Activated CD8-positive, alpha-beta memory T cell treated with anti-CD3 and anti-CD28 coated beads, Interleukin-2, amount 10 ng/mL, durations not matched to agents 7 days and 5 days (primary cell): ENCODE measurements at places on chromosomes 6 and 20.

- no peak for DNase-seq
Observed at GRCh38 chr6:109186012-109186411, 90.7 kb downstream of the CEP57L1 start.

- DNase-seq, result no peak
Observed at GRCh38 chr6:3750317-3751076, 1.0 kb downstream of the PXDC1 start.

GRCh38 chr6:66897576-66897975, 1190.5 kb upstream of the EYS start:
- no peak for DNase-seq

- DNase-seq, result no peak
Observed at GRCh38 chr6:124999105-124999764, 37.0 kb downstream of the RNF217 start.

DNA sequence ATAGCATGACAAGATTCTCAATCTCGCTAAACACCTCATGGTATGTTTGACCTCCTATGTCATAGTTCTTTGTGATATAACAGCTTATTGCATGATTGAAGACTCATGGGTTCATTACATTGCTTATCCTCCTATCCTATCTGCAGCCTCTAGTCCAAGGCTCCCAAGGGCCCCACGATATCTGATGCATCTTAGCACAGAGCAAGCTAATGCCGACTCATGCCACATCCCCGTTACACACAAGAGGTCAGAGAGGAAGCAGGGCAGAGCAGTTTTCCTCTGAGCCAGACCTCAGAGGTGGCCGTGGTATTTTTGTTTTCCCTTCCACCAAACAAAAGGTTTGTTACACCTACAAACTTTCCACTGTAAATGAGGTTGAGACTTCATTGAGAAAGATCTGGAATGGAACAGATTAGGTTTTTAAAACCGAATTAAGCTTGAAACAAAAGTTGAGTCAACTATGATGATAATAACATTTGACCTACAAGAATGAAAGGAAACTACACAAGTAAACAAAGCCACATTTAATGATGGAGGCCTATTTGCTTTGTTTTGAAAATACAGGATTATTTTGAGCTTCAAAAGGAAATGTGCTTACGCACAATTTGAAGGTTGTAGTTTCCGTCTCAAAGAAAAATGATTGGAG, 133.9 kb upstream of the MYLIP start:
- DNase-seq, result no peak

DNA sequence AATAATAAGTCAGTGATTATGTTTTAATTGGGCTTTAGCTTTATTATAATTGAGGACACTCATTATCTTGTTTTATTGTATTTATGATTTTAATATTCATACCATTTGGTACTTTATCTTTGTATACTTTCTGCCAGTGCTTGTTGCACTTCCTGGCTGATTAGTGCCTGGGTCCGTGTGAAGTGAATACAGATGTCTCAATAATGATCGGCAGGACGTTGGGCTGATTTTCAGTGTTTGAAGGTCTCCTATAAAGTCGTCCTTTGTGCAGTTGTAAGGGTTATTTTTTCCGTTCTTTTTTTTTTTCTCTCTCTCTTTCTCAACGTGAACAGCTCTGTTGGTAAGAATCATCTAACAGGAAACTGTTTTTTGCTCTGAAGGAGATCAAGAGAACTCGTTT, 450.0 kb upstream of the POU3F2 start:
- DNase-seq, result no peak

DNA sequence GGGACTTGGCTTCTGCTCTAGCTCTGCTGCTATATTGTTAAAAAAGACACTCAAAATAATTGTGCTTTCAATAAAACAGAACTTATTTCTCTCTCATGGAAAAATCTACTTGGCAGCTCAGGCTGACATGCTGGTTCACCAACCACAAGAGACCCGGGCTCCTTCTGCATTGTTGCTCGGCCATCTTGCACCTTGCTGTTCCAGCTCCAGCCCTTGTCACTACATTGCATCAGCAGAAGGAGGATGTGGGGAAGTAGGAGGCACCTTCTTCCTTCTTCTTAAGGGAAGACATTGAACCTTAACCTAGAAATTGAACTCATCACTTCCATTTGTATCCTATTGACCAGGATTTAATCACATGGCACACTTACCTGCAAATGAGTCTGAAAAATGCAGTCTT, 6.6 kb upstream of the C20orf202 start:
- DNase-seq, result no peak

DNA sequence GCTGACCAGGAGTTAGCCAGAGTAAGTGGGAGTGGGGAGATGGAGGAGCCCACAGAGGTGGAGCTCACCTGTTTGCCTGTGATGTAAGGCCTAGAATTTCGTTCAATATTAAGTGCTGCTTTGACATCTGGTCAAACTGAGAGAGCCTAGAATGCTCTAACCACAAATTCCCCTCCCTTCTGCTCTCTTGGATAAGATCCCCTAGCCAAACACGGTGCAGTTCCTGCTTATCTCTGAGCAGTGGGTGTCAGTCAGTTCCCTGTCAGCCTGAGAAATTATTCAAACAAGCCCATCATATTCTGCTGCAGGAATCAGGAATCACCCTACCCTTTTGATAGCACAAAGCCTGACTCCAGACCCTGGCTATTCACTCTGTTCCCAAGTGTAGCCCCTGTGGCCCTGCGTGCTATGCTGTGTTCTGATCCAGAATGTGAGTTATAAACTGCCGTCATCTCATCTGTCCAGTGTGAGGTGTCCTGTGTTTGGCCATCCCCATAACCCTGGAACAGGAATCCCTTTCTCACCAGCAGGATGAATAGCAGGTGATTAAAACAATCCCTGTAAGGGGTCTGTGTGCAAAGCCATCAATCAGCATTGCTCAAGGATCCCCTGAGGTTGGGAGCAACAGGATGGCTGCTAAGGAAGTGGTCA, 31.8 kb upstream of the ZNF133 start:
- no peak for DNase-seq

DNA sequence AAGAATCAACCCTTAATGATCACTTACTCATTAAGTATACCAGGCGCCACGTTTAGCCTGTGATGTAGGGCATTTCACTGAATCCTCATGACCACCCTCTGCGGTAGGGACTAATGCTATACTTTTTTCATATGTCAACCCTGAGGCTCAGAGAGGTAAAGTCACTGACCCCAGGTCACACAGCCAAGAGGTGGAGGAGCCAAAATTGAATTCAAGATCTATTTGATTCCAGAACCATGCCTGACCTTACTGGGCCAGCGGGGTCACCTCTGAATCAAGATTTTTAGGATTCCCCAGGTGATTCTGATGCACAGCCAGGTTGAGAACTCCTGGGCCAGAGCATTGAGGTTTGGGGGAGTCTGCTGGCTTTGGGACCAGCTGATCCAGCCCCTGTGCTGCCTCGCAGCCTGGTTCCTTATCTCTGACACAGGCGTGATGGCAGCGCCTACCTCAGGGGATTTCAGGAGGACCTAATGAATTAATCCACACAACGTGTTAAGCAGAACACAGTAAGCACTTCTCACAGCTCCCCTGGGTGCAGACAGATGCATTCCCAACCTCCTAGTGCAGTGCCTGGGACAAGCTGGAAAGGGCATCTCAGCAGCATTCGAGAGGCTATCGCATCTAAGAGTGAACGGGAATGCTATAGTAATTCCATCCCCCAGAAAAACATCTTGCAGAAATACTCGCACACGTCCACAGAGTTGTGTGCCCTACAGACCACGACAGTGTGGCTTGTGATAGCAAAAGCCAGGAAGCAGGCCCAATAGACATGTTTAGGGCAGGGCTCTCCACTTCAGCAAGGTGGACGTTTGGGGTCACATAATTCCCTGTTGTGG, 101.4 kb upstream of the PTPN1 start:
- no peak for DNase-seq

DNA sequence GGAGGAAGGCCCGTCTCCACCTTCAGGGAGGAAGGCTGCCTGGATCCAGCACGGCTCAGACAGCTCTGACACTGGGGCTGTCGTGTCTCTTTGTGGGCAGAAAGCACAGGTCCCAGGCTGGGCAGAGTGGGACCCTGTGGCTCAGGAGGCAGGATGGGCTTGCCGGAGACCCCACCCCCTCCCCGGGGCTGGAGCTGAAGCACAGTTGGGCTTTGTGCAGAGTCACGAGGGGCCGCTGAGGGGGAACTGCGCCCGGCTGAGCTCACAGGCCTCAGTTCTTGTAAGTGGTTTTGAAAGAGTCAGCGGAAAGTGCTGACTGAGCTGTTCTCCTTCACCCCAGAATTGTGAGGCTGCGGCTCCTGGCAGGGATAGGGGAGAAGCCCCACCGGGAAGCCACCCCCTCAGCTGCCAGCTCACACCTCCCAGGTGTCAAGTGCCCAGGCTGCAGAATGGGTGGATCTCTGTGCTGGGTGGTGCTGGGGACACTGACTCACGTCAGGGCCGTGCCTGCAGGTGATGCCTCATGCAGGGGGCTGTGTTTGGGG, 145.5 kb upstream of the RNF24 start:
- peak; percentile 56 for DNase-seq

DNA sequence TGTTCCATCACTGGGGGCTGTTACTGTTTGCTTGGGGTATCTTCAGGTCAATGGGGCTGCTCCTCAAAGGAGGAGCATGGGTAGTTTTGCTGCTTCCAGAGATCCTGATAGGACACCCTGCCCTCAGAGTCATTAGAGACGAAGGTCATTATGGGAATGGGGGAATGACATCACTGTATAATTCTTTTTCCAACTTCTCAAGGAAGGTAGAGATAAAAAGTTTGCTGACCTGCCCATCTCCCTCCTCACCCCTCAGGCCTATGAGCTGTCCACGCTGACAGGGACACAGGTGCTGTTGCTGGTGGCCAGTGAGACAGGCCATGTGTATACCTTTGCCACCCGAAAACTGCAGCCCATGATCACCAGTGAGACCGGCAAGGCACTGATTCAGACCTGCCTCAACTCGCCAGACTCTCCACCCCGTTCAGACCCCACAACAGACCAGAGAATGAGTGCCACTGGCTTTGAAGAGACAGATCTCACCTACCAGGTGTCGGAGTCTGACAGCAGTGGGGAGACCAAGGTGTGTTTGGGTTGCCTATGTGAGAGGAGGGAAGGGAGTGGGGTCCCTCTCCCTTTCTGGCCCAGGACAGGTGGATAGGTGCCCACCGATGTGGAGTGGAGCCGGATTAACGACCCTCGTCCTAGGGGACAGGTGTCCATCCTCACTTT, 2.7 kb downstream of the SRF start:
- peak; percentile 55 for DNase-seq

DNA sequence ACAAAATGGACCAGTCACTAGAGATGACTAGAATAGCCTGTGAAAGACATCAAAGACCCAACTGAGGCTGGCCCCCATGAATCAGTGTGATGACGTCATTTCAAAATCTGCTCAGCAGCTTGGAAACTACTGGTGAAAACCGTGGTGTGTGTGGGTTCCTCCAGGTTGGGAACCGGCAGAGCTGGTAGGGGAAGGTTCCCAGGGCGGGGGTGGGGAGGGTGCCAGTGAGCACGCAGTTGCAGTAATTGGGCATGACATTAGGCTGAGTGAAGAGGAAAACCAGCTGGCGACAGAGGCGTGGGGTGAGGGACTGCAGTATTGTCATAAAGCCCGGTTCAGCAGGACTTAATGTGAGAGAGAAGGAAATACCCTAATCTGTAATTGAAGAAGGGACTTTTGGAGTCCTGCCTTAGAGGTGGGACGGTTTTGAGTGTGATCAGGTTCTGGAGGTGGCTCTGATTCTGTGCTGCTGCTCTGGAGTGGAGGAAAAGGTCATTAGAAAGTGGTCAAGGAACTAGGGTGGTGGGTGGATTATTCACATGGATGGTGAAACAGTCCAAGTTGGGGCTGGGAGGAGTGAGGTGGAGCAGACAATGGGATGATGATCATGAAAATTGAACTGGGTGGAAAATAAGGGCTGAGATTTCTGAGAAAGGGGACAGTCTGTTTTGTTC, 52.0 kb upstream of the MTHFD1L start:
- peak; percentile 53 for DNase-seq

GRCh38 chr6:20652299-20653084, 118.2 kb downstream of the CDKAL1 start:
- DNase-seq, result no peak

- peak; percentile 78 for DNase-seq
Observed at GRCh38 chr20:36827541-36828279, 48.2 kb upstream of the TLDC2 start.

- no peak for DNase-seq
Observed at GRCh38 chr20:44581515-44581914, 864 bp upstream of the PKIG start.

GRCh38 chr6:97049253-97050011, 124.9 kb downstream of the KLHL32 start:
- DNase-seq, result no peak

DNA sequence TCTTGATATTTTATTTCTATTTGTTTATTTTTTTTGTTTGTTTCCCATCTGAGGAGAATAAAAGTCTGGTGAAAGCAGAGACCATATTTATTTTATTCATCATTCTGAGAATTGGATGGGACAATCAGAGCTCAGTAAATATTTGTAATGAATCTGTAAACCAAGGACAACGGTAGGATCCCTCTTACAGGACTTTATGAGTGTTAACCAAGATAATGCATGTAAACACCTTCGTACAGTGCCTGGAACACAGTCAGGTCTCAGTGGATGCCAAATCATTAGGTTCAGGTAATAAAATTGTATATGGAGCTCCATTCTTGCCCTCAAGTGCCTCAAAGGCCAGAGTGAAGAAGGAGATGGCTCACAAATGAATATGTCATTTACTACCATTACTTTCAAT, 288.7 kb downstream of the PAX1 start:
- no peak for DNase-seq

DNA sequence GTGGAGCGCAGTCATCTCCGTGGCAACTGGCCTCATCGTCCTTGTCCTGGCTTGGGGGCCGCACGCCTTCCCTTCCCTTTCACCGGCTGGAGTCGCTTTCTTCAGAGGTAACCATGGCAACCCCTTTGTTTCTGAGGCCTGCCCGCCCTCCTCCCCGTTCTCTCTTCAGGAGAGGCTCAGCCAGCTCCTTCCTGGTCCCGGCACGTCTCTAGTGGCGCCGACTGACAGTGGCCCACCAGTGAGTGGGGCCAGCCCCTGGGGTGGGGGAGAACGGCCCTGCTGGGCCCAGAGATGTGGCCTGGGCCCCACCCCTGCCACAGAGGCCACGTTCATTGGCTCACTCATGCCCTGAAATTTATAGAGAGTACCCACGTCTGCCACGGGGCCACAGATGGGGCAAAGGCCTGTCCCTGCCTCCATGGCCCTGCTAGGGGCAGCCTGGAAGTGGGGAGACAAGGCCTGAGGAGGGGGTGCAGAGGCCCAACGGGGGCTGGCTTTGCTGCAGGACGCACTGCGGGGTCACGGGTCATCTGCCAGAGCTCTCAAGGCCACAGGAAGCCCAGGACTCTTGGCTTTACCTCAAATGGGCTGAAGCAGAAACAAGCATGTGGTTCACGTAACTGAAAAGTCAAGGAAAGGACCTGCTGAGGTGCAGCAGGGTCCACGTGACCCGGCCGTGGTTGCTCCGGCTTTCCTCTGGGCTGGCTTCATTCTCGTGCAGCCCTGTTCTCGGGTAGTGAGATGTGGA, 1.4 kb upstream of the OSBPL2 start:
- no peak for DNase-seq

DNA sequence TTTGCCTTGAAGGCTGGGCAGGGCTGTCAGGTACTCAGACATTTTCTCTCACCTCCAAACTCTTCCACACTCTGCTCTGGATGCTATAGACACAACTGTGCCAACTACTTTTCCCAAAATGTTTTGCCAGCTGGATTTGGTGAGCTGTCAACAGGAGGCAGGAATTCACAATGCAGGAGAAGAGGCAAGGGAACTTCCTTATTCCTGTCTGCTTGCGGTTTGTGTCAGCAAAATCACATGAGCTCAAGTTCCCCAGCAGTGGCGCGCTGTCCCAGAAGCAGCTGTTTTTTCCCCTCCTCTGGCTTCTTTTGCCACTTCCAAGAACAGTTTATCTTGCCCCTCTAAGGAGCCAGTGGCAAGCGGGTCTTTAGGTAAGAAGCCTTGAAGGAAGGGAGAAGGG, 608.2 kb downstream of the PRKN start:
- DNase-seq, result no peak

GRCh38 chr6:16337295-16337975, 99.0 kb downstream of the GMPR start:
- no peak for DNase-seq
